ENCODE measurements at places on chromosomes 5 and 9.

DNA sequence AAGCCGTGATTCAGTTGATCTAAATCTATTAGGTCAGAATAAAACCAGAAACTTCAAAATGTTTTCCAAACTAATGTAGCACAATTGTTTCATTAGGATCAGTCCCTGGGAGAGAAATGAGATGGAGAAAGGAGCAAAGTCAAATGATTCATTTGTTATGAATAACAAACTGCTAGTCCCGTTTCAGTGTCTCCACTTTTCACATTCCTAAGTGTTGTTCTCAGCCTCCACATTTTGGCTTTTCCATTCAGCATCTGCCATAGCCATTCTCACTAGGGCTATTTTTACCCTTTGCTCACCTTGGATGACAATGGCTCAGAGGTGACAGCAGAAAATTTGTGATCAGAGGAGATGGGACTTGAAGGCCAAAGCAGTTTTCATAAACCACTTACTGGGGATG, 314.1 kb upstream of the KIF2A start:
- DNase-seq: no peak

- DNase-seq: no peak
Observed at GRCh38 chr5:143338658-143339366, 64.7 kb downstream of the NR3C1 start.

GRCh38 chr5:169307646-169308045, 6.7 kb upstream of the SLIT3 start:
- DNase-seq: no peak

DNA sequence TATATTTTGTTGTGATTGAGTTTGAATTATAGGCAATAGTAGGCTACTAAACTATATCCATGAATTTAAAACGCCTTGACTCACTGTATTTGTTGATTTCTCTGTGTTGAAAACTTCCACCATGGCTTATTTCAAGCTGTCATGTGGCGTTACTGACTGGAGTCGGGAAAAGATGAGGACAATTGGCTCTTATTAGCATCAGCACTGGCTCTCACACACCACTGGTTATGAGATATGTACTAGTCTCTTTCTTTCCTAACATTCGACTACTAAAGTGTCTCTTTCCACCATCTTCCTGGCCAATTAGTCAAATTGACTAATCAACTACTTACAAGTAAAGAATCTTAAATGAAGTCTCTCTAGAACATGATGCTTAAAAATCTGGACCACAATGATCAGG, 9.1 kb upstream of the DAB2 start:
- DNase-seq: no peak

- DNase-seq: no peak
Observed at GRCh38 chr9:134986957-134987356, 69.2 kb upstream of the FCN1 start.

DNA sequence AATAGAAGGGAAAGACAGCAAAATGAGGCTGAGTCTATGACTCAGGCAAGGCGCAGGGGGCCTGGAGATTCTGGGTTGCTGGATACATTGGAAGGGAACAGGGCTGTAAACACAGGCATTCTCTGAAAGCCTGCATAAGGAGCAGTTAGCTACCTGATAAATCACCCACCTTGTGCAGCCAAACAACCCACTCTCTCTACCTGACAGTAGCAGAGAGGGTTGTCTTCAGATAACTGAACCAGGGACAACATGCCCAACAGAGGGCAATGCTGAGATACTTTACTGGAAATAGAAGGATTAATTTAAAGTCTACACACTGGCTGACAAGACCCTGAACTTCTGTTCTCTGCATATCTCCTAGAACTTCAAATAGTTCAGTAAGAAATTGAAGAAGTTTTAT, 161.6 kb downstream of the KCTD16 start:
- DNase-seq: no peak

GRCh38 chr5:85108471-85108870, 723.8 kb upstream of the EDIL3 start:
- DNase-seq: no peak

GRCh38 chr5:54838843-54839242, 146.6 kb downstream of the ESM1 start:
- DNase-seq: no peak

GRCh38 chr5:134846641-134846960, 833 bp downstream of the C5orf24 start:
- DNase-seq: no peak

DNA sequence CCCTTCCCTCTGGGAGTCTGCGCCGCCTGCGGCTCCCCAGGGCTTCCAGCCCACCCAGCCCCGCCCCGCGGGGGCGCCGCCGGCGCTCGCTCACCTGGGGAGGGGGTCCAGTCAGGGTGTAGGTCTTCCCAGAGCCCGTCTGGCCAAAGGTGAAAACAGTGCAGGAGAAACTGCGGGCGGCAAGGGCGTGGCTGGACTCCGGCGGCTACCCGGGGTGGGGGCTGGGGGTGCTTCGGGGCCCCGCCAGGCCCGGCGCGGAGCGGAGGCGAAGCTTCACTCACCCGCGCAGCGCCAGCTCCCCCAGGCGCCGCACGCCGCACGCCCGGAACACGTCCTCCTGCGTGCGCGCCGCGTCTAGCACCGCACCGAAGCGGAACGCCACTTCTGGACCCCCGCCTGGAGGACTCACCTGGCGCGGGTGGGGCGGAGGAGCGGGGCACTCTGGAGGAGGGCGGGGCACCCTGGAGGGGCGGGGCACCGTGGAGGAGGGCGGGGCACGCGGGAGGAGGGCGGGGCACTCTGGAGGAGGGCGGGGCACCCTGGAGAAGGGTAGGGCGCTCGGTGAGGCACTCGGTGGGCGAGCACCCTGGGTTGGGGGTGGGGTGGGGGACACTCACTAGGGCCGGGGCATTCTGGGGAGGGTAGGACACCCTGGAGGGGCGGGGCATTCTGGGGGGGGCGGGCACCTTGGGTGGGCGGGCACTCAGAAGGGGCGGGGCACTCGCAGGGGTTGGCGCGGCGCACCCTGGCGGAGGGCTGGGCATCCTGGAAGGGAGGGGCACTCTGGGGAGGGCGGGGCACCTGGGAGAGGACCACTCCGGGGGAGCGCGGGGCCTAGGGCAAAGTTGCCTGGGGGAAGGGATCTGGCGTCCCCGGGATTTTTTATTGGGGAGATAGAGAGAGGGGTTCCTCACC, 814 bp downstream of the KIF12 start:
- DNase-seq: peak; percentile 37

DNA sequence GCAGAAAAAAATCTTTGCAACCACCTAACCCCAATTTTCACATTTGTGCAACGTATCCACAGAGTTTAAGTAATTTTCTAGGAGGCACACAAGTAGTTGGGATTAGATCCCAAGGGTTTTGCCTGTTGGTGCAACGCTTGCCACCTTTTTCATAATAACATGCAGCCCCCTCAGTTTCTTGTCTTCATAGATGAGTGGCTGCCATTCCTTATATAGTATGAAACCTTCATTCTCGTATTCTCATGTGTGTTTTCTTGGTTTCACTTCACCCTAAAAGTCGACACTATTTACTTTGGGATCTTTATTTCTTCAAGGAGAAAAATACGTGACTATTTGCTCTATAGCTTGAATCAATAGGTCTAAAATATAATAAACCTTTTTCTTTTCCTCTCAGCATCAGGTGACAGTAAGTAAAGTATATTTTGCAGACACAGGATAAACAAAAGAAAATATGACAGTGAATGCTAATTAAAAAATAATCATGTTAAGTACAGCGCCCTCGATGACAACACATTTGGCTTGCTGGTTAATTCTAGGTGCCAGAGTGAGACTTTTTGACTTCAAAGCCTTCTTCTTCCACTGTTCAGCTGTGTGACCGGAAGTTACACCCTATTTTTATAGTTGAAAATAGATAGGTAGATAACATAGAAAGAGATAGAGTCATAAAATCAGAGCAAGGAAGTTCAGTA, 342.8 kb upstream of the CCNG1 start:
- DNase-seq: no peak

- DNase-seq: no peak
Observed at GRCh38 chr5:120062515-120062917, 401.6 kb upstream of the PRR16 start.

- DNase-seq: no peak
Observed at GRCh38 chr5:137516251-137516797, 17.2 kb upstream of the SPOCK1 start.

- no peak for DNase-seq
Observed at GRCh38 chr5:157038568-157039187, 20.2 kb downstream of the HAVCR1 start.

DNA sequence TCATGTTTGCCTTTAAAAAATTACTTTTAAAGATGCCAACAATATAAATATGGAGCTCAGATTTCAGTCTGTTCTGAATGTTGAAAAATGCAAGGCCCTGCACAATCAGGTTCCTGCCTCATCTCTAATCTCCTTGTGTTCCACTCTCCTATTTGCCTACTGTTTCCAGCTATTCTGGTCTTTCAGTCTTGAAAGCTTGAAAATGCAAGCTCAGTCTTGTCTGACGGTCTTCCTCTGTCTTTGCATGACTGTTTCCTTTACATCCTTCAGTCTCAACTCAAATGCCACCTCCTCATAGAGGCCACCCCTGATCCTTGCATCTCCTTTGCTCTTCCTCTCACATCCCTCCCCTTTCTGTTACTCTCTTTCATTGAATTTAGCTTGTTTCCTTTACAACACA, 354.9 kb downstream of the KIF4B start:
- no peak for DNase-seq

DNA sequence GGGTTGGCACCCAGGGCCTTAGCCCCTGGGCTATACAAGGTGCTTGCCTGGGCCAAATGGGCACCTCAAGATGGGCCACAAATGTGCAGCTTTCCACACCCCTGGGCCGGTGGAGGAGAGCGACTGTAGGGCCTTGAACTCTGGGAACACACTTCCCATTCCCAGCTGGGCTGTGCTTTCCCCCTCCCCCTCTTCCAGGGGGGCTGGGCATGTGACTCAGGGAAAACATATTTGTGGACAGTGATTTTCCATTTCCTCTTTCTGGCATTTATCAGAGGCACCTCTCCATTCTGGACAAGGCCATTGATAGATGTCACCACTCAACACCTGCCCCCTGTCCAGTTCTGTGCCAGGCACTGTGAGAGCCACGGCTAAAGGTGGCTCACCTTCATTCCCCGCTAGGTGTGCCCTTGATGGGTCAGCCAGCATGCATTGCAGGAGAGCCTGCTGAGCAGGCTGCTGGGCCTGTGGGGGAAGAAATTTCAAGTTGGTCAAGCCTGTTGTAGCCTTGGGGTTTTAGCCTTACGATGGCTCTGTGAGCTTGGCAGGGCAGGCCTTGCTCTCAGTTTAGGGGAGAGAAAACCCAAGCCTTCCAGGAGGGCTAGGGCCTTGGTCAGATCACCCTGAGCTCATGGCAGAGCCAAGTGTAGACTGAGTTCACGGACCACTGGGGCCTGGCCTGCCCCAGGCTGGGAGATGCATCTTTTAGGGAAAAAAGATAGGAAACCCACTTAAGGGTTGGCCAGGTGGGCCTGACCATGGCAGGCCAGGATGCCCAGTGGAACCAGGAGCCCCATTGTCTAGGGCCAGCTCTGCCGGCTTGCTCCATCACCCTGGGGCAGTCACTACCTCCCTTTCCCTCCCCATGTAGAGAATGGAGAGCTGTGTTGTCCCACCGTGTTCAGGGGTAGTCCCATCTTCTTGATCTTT, 113.9 kb downstream of the DAB2IP start:
- peak; percentile 63 for DNase-seq

DNA sequence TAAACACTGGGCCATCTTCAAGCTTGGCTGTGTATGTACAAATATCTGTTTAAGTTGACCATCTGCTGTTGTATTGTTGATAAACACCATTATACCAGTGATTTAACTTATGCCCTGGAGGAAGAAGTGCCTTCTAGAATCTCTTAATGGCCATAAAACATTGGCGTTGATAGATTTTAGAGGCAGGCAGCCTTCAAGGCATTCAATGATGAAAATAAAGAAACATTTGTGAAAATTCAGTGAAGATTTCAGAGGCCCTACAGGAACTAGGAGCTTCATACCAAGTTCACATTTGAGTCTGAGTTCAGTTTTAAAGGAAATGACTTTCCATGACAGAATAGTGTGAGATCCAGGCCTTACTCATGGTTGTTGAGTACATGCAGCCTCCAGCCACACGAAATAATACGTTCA, 52.2 kb downstream of the MAP1B start:
- DNase-seq: no peak

GRCh38 chr9:125145425-125145824, 2.1 kb upstream of the SCAI start:
- no peak for DNase-seq

DNA sequence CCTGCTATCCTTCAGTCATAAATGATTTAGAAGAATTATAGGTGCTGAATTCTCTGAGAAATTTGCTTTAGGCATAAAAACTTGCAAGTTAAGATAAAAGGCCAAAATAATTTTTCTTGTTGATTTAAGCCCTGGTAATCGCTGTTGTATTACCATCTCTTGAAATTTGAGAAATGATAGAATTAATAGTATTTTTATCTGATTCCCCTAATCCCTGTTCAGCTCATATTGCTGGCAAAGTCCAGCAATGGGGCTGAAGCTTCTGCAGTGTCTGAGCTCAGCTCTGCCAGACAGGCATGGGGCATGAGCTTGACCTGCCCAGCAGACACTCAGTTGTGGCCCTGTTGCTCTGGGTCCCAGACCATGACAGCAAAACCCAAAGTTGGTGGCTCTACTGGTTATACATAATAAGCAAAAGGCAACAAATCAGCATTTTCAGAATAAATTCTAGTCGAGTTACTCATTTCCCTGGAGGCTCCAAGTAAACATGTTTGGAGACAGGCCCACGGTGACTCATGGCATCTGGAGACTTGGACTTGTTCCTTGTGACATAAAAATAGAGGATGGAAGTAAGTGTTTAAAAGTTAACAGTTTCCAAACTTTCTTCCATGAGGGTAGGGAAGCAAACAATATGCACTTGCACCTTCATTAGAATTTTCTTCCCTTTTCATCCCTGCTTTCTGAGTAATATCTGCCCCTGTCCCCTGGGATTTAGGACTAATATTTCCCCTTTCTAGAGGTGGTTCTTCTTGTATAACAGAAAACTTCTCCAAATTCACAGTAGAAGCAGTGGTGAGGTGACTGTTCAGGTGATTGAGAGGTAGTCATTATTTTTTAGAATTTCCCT, 60.2 kb upstream of the SLC2A8 start:
- peak; percentile 81 for DNase-seq
